Activated T-helper 1 cell treated with anti-CD3 and anti-CD28 coated beads, Interleukin-2, amount 50 U/mL, for 16 hours (primary cell): ENCODE measurements at places on chromosomes 13 and 19.

DNA sequence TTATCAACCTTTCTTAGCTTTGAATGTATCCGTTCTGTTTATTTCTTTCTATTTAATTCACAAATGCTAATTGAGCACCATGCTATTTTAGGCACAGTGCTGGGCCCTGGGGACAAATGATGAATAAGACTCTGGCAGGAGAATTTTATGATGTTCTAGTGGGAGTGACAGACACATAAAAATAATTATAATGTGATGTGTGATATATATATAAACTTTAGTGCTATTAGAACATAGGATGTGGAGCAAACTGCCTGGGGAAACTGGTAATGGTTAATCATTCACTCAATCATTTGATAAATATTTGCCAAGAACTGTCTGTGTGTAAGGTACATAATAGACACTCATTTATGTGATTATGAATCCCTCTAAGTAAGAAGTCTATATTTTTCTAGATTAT lies 50.7 kb upstream of the FRY start:
- DNase-seq, result no peak

DNA sequence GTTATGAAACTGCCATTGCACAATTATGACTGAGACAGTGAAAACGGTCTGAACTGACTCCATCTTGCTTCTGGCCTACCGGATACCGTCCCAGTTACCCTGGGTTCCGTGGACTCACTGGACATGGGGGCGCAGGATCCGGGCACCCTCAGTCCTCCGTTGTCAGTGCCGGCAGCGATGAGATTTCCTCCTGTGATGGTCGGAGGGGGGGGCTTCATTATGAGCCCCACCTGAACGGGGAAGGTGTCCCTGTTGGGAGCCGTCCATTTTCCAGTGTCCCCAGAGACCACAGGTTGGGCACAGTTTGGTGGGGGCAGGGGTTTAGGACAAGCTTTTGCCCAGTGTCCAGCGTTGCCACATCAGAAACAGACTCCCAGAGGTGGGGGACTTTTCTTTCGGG lies 23.4 kb downstream of the TMEM255B start:
- DNase-seq, result no peak

DNA sequence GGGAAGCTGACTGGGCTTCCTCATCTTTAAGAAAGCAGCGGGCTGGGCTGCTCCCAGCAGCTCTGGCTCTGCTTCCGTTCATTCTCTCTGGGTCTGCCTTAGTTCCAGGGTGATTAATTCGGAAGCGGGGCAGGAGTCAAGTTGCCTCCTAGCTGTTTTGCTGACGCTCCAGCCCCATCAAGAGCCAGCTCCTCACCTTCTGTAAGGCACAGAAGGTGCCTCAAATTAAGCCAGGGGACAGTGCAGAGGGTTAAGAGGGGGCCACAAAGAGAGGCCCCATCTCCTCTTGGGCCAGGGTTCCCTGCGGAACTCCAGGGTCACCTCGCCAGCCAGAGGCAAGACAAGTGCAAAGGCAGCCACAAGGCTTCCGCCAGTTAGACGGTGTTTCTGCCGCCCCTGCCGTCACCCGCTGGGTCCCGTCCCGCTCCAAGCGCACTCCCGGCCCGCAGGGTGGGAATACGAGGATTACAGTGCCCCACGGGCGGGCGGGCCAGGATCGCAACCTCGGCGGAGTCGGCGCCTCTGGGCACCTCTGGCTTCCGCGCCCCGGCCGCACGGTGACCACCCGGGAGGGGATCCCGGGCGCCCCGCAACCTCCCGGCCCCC lies 508 bp downstream of the SLC15A1 start:
- no peak for DNase-seq

- DNase-seq, result no peak
These were observed 872 bp downstream of the HOMER3 start for GRCh38 chr19:18939922-18940768.

GRCh38 chr19:33217881-33218280 lies 7.8 kb downstream of the SLC7A10 start:
- no peak for DNase-seq

GRCh38 chr13:33536601-33537000 lies 251.0 kb upstream of the STARD13 start:
- no peak for DNase-seq

DNA sequence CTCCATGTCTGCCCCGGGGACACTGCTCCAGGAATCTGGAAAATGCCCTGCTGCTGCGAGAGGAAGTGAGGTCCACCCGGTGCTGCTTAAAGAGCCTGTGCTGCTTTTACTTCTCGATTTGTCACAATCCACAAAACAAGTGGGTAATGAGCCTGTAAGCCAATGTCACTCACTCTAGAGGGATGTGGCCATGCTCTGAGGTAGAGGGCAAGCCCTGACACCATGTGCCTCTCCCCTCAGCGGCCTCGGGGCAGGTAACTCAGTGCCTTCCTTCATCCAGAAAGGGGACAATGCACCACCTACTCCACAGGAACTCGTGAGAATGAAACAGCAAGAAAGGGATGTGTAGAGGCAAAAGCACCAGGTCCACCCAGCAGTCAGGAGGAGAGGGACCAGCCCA lies 106.2 kb downstream of the TUBA3C start:
- DNase-seq, result no peak

GRCh38 chr13:85659493-85659892 lies 139.7 kb downstream of the SLITRK6 start:
- no peak for DNase-seq

- peak; percentile 23 for DNase-seq
These were observed 14.0 kb upstream of the TUBB4A start for GRCh38 chr19:6516018-6516658.

- no peak for DNase-seq
These were observed 6.2 kb downstream of the MIER2 start for GRCh38 chr19:338421-338820.

- DNase-seq, result no peak
These were observed 428.6 kb downstream of the RFC3 start for GRCh38 chr13:34246511-34246910.

GRCh38 chr19:2055931-2056836 lies 5.1 kb upstream of the MKNK2 start:
- DNase-seq, result no peak

GRCh38 chr19:33430674-33431277 lies 57.3 kb downstream of the CEBPG start:
- DNase-seq, result peak; percentile 45

GRCh38 chr19:55646889-55647731 lies 902 bp upstream of the CCDC106 start:
- no peak for DNase-seq

DNA sequence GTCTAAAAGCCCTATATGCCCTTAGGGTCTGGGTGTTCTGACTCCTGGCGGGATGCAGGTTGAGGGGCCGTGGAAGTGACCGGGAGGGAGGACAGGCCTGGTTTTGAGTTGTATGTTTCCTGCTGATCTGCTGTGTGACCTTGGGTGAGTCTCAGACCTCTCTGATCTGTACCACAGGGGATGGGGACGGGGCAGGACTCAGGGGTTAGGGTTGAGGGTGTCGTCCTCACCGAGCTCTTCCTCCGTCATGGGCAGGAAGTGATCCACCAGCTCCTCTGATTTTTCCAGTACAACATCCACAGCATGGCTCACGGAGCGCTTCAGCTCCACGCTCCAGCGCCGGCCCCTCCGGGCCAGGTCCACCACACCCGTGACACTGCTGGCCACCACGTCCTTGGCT lies 6.2 kb downstream of the PLIN5 start:
- no peak for DNase-seq

DNA sequence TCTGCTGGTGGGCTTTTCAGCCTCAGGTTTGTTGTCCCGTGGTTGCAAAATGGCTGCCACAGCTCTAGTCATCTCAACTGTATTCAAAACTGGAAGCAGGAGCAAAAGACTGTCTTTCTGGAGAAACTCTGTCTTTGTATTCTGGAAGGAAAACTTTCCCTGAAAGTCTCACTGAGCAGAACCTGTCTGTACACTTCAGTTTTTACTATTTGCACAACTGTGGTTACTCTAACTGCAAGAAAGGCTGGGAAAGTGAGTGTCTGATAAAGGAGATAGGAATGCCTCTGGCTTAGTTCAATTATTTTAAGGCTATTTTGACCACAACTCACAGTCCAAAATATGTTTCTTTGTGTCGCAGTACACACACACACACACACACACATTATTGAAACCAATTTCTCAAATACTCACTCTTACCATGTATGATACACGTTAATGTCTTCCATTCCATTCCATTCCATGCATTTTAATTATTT lies 49.7 kb upstream of the EHD2 start:
- no peak for DNase-seq

DNA sequence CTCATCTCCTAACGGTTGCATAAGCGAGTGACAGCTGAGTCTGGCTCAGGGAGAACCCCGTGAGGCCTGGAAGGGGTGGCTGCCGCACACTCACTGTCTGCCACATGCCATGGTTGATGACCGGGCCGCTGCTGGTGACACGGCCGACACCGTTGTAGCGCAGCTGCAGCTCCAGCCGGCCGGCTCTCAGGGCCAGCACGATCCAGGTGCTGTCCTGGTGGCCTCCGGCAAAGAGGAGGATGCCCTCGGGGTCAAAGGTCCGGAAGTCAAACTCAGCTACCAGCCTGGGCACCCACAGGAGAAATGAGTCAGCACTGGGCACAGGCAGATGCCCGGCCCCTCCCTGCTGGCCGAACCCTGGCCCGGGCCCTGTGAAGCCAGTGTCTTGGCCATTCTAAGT lies 31.7 kb downstream of the GAS6 start:
- DNase-seq, result no peak

GRCh38 chr19:57537953-57538547 lies 10.9 kb downstream of the ZNF549 start:
- DNase-seq, result no peak

GRCh38 chr19:9406798-9407352 lies 28.5 kb downstream of the ZNF266 start:
- DNase-seq, result peak; percentile 2

- DNase-seq, result no peak
These were observed 98.7 kb downstream of the ZMYM2 start for GRCh38 chr13:20057214-20057613.

GRCh38 chr13:106796280-106797047 lies 228.5 kb upstream of the ARGLU1 start:
- no peak for DNase-seq

GRCh38 chr19:49398931-49399330 lies 10.9 kb downstream of the KASH5 start:
- DNase-seq, result no peak

DNA sequence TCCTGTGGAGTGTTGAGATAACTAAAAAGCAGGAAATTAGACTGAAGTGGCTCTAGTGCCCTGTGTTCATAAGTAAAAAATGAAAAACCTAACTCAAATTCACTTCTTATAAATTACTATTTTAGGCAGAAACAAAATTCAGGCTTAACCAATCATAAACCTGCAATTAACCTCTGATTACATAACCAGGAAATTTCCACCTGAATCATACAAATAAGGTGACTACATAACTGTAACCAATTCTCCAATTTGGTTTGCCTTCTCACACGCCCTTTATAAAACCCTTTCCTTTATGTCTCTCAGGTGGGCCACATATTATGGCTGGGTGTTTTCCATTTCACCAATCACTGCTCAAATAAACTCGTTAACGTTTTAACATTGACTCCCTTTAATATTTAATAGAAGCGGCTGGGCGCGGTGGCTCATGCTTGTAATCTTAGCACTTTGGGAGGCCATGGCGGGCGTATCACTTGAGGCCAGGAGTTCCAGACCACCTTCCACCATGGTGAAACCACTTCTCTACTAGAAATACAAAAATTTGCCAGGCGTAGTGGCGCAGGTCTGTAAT lies 22.9 kb upstream of the ZNF724 start:
- DNase-seq, result no peak

DNA sequence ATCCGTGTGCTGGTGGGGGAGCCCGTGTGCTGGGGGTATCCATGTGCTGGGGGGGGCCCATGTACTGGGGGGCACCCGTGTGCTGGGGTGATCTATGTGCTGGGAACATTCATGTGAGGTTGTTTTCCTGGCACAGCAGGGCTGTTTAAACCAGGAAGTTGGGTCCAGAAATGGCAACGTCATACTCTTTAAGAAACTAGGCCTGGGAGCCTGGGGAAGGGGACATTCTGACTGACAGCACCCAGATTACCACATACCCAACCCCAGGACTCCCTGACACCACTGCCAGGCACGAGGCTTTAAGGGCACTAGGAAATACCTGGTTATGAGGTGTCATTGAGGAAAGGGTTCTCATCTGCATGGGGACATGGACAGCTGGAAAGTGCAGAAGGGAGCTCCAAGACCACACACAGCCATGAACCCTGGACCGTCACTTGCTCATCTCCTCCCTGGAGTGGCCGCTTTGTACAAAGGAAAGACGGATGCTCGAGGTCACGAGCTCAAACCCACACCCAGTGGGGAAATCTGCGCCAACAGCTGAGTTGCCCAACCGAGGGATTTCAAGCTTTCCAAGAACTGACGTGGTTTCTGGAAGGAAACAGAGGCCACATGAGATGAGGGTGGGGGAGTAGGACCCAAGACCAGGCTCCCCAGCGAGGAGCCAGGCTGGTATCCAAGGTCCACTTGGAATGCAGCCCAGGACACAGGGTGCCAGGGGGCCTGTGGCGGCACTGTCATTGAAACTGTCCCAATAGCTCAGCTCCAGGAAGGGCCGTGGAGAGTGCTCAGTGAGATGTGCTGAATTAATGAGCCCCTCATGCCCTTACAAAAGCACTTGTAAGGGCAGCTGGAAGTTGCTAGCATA lies 40.9 kb downstream of the RAB20 start:
- no peak for DNase-seq

- DNase-seq, result no peak
These were observed 42.6 kb downstream of the RCBTB2 start for GRCh38 chr13:48490241-48490640.

GRCh38 chr13:80010846-80011245 lies 330.1 kb downstream of the SPRY2 start:
- no peak for DNase-seq

- no peak for DNase-seq
These were observed 740.1 kb upstream of the SPRY2 start for GRCh38 chr13:81080911-81081454.
